ENCODE measurements at places on chromosomes 6 and 20.

- no peak for DNase-seq
These were observed 11.5 kb downstream of the PEDS1 start for GRCh38 chr20:50141811-50142561.

- no peak for DNase-seq
These were observed 654.7 kb upstream of the FLRT3 start for GRCh38 chr20:14992153-14992552.

DNA sequence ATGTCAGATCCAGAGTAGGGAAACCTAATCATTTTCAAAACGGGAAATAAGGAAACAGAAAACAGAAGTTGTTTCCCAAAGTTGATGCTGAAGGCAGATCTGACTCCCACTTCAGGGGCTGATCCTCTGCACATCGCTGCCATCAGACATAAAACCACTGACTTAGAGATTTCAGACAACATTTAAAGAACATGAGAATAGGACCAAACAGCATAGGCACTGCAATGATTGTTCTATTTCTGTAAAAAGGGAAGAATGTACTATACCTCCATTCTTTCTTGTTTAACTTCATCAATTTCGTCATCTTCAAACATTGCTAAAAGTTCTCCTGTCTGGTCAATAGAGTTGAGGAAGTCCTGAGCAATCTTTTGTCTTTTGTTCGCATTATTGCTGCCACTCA, 324.7 kb upstream of the RUNX2 start:
- no peak for DNase-seq

GRCh38 chr6:118186672-118187567, 279.9 kb downstream of the SLC35F1 start:
- no peak for DNase-seq

GRCh38 chr6:14017626-14018475, 93.1 kb downstream of the RNF182 start:
- DNase-seq, result no peak

DNA sequence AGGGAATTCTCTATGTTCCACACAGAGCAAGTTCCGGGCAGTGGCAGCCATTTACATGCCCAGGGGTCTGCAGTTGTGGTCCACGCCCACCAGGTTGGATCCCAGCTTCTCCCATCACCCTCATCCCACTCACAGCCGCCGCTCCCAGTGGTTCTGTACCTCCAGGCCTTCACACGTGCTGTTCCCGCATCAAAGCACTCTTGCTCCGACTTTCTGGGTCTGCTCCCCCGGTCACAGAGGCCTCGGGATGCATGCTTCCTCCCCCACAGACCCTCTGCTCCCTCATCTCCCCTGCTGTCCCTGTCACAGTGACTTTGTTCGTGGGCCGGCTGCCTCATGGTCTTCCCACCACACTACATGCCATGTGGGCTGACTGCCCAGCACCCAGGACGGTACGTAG, 332.5 kb downstream of the TAF4 start:
- DNase-seq, result no peak

- DNase-seq, result no peak
These were observed 181.8 kb upstream of the RALGAPA2 start for GRCh38 chr20:20894280-20894679.

- DNase-seq, result no peak
These were observed 118.7 kb downstream of the CLIC5 start for GRCh38 chr6:45896783-45897441.

DNA sequence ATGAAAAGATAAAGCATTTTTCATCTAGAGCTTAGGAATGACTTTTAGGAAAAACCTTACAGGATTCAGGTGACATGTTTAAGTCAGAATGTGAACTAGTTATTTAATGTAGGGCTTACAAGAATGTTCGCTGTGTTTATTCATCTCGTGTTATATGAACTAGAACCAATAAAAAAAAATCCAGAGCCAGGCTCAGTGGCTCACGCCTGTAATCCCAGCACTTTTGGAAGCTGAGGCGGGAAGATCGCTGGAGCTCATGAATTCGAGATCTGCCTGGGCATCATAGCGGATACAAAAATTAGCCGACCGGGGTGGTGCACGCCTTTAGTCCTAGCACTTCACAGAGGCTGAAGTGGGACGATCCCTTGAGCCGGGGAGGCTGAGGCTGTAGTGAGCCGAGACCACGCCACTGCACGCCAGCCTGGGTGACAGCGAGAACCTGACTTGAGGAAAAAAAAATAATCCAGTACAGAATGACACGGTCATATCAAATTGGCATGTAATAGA, 46.3 kb downstream of the OR2B2 start:
- DNase-seq, result no peak

- no peak for DNase-seq
These were observed 49.8 kb downstream of the CFAP61 start for GRCh38 chr20:20102163-20102562.

DNA sequence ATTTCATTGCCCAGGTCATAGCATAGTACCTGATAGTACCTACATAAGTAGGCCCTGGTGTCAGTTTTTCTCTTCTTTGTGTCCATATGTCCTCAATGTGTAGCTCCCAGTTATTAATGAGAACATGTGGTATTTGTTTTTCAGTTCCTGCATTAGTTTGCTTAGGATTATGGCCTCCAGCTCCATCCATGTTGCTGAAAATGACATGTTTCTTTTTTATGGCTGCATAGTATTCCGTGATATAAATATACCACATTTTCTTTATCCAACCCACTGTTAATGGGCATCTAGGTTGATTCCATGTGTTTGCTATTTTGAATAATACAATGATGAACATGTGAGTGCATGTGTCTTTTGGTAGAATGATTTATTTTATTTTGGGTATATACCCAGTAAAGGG, 641.6 kb downstream of the RFPL4B start:
- DNase-seq, result no peak

DNA sequence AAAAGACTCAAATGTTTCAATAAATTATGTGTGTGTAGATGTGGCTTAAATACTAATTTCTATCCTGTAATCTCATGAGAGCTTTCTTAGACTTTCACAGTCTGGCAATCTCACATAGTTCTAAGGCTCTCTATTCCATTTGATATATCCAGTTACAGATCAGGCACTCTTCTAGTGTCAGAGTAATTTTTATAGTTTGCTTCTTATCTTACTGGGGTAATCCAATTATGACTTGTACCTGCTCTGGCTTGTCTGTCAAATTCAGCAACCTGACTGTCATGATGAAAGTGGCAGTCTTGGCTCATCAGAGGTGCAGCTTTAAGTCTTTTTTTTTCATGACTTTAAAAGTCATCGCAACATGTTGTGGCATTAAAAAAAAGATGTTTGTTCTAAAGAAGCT, 513.2 kb upstream of the MAN1A1 start:
- DNase-seq, result no peak

DNA sequence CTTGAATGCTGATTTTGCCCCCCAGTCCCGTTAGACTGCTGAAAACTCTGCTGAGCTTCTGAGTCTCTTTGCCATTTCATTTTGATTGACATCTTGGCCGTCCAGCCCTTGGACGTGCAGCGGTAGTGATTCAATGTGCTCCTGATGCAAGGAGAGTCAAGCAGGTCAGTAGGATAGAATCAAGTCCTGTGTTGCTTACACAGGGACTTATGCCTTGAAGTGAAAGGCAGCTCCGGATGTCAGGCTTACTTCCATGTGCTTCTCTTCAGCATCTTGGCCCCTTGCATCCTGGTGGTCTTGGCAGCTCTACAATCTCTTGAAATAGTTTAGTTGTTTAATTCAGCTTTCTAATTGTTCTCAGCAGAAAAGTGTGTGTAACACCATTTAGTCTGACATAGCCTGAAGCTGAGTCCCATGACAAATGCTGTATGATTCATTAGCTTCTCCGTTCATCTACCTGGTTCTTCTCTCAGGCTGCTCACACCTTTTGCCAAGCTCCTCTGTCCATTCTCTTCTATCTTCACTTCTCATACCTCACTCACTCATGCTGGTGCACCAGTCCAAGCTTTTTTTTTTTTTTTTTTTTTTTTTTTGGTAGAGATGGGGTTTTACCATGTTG, 76.0 kb downstream of the EZR start:
- no peak for DNase-seq

DNA sequence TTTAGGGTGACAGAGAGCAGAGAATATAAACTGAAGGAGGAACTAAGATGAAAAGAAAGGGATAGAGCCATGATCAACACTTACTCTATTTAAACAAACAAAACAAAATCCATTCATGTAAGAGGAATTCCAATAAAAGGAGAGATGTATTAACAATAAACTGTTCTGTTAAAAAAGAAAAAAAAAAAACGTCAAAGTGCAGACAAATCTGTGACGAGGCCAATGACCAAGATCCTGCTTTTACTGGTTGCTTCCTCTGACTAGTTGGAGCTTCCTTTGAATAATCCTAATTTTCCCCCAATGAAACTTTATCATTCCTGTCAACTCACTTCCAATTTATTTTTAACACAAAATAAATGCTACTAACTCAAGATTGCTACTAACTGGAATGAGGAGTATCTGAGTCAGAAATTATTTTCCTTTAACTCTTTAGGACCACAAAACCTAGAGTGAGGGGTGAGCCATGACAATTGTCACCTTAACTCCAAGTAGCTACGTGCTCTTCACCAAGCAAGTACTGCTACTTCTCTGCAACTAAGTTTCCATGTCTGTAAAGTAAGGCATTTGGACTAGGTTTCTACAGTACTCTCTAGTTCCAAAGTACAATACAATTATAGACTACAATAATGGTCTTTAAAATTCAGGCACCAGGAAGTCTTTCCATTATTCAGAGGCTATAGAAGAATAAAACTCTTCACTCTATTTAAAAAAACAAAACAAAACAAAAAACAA, 152.0 kb downstream of the PTPRK start:
- no peak for DNase-seq

DNA sequence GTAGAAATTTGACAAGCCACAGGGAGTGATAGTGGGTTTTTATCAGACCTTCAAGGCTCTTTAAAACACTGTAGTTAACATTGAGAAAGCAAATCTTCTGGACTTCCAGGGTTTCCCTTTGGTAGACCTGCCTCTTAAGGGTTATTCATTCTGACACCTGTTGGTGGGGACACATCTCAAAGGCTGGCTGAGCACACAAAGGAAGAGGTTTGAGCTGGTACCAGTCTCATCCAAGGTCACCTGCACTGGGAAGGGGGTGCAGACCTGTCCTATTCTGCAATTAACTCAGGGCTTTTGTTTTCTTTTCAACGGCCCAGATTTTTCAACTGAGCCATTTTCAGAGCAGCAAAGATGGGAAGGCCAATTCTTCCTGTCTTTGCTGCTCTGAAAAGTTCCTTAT, 45.6 kb downstream of the EDN1 start:
- no peak for DNase-seq

- DNase-seq, result no peak
These were observed 1532.7 kb downstream of the HACE1 start for GRCh38 chr6:103326760-103327757.

DNA sequence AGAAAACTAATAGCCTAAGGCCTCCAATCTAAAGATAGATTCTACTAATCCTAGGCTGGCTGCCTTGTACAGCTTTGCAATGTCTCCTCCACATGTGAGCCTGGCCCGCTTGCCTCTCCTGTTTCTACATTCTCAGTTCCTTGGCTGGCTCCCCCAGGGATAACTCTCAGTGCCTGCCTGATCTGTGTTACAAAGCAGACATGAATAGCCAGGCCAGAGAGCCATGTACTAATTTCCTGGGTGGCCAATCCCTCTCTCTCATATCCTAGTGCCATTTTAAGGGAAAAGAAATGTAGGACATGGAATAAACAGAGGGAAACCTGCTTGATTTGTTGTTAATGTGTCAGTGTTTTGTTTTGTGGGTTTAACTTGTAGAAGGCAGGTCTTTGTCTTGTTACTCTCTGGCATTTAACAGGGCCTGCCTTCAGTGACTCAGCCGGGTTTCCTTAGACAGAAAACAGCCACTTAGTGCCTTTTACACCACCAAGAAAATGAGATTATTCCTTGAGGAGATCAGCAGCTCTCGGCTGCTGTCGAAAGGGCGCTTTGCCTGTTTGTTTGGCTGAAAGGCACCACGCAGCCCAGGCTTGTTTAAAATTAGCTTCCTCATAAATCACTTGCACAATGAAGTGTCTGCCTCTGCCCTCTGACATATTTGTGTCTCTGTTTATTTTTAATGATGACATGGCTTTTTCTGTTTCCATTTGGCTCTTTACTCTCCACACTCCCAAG, 702.7 kb downstream of the MAFB start:
- no peak for DNase-seq

DNA sequence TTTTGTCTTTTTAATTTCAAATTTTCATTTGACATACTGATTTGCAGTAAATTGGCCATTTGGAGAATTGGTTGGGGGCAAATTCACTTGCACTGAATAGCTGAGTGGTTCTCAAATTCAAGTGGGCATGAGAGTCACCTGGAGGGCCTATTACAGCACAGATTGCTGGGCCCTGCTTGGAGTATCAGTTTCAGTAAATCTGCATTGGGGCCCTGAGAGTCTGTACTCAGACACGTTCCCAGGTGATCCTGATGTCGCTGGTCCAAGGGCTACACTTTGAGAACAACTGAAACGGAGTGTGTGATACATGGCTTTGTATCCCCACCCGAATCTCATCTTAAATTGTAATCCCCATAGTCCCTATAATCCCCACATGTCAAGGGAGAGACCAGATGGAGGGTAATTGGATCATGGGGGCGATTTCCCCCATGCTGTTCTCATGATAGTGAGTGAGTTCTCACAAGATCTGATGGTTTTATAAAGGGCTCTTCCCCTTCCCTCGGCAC, 115.9 kb downstream of the KLHL32 start:
- DNase-seq, result no peak

DNA sequence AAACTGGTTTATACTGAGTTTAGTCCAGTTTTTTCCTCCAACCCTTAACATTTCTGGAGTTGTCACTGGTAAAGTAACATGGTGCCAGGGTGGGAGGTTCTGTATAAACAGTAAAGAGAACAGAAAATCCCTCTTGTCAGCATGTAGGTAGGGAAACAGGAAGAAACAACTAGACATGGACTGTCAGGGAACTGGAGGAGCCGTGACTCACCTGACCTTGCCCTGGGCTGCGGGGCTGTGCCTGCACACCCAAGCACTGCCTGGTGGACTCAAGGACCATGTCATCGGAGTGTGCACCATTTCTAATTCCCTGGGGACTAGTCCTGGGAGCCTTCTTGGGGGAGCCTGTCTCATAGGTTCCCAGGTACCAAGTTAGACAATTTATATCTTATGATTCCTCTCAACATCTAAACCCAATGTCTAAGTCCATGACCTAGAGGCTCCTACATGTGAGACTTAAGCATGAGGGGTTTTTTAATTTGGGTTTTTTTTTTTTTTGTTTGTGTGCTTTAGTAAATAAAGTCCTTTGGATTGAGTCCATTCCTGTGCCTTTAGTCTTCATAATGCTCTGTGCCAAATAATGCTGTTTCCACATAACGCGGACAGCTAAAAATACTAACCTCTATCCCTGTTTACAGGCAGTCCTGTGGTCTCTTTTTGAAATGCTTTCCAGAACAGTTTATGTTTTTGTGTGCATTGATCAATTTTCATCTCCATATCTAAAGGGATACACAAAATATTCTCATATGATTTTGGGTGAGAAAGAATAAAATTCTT, 136.9 kb upstream of the SUPT3H start:
- DNase-seq, result no peak

Data from bone marrow (tissue), 2 donors.